ENCODE measurements at places on chromosomes 3 and 15.

DNA sequence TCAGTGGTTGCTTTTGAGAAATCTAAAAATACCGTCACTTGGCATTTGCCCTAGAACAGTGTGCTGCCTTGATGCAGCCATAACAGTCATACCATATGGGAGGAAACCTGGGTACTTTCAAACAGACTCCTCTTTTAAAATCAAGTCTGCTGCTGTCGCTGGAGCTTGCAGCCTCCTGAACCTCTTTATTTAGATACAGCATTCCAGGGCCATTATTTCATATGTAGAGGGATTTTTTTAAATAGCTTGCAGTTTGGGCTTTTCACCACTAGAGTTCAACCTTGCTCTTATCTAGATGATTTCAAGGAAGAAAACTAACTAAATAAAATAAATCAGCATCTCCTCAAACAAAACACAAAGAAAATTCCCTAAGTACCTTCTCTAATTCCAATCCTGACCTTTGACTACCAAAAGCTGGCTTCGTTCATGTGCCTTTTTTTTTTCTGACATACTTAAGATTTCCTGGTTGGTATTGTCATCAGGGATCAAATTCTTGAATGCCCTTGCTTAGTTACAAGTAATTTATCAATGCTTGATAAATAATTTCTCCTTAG is 111.6 kb downstream of the KBTBD8 start:
- no peak for DNase-seq

DNA sequence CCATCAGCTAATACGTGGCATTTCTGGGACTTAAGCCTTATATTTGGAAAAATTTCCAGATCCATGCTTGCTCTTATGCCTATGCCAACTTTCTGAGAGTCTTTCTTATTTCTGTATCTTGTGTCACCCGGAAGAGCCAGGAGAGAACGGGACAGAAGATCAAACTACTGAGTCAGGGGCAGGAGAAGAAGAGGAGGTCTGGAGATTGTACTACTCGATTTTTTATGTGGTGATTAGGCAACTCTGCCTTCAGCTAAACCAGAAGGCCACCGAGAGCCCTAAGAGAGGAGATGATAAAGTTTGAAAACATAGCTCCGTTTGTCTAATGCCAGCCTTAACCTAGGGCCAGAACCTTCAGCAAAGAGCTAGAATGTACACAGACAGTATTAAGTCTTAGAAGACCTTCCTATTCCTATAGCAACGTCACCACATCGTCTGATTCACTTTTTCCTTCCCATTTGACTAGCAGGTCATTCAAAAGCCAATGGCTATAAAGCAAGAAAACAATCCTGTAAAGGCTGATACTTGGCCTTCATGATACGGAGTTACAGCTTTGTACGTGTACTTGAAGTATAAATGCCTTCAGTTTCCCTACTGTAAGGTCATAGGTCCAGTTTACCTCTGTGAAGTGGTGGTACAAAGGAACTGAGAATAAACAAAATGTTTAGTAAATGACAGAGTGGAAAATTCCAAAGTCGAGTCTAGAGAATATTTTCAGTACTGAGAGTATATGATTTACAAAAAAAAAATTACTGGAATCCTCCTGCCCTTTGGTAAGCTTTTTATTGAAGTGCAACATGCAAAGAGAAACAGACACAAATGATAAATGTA is 96.1 kb upstream of the ICE2 start:
- no peak for DNase-seq

DNA sequence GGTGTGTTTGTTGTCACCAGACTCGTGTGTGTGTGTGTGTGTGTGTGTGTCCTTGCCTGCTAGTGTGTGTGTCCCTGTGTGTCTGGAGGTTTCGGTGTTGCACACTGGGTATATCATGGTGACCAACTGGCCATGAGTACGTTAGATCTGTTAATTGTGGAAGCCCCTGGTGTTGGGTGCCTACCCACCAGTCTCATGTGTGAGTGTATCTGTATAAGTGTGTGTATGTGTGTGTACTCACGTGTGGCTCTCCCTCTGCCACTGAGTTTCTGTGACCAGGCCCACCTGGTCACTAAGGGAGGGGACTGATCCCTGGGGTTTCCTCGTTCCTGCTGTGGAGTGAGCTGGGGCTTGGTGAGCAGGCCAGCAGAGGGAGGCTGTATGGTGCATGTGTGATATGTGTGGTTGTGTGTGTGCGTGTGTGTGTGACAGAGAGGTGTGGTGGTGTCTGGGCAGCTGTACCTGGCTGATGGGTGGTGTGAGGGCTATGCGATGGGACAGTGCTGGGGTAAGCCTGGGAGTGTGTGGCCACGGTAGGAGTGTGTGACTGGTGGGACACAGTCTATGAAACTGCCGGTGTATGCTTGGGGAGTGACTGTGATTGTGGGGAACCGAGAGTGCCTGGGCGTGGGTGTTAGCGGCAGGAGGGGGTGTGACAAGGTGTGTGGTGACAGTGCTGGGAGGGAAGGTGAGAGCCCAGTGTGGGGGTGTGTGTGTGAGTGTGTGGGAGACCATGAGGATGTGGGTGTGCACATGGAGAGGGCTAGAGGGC is 1.8 kb downstream of the PRKCD start:
- DNase-seq: peak; percentile 8

DNA sequence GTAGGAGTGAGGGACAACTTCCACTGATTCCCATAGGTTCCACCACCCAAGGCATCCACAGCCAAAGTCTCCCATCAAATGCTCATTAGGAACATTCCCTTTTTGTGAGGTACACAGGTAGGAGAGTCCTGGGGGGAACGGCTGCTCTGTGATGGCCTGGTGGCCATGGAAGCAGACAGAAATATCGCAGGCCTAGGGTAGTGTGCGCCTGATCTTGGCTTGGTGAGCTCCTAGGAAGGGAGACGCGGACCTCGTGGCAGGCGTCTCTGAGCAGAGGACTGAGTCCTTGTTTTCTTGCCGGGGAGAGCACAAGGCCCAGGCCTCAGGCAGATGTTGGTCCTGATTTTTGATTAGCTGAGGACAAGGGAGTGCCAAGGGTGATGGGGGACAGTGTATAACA is 99.5 kb downstream of the SNRPN start:
- no peak for DNase-seq

DNA sequence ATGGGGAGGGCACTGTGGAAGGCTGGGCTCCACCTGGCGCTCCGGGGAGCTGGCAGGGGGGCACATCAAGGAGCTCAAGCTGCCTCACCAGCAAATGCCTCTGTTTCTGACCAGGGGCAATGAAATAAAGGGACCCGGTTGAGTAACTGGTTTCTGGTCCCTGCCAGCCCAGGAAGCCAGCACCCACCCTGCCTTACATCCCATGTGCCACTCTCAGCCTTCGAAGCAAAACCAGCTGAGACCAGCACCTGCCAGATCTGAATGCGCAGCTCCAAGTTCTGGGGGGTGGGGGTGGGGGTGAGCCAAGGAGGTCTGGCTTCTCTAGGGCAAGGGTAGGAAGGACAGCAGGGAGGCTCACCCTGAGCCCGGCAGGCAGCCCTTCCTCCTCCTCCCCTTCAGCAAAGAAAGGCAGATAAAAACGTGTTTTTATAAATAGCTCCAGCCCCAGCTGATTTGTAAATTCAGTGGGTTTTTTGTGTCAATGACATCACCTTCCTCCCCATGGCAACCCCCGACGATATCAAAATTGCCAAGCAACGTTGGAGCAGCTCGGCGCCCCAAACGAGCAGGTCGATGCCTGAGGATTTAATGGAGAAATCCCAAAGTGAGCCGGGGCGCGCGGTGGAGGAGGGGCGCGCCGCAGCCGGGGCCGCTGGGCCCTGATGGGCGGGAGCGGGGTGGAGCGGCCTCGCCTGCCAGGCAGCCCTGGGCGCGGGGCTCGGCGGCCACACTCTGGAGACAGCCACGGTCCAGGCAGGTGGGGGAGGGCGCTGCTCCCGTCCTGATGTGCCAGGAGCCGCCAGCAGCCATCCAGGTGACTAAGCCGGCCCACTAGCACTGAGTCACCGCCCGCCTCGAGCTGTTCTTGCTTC is at the start of gene PAK6:
TSS of gene PAK6 (plus strand) at position 532 of the 872 bp plus-strand sequence. CDS start 25,723 bp downstream, outside the sequence.
- DNase-seq: peak; percentile 20

DNA sequence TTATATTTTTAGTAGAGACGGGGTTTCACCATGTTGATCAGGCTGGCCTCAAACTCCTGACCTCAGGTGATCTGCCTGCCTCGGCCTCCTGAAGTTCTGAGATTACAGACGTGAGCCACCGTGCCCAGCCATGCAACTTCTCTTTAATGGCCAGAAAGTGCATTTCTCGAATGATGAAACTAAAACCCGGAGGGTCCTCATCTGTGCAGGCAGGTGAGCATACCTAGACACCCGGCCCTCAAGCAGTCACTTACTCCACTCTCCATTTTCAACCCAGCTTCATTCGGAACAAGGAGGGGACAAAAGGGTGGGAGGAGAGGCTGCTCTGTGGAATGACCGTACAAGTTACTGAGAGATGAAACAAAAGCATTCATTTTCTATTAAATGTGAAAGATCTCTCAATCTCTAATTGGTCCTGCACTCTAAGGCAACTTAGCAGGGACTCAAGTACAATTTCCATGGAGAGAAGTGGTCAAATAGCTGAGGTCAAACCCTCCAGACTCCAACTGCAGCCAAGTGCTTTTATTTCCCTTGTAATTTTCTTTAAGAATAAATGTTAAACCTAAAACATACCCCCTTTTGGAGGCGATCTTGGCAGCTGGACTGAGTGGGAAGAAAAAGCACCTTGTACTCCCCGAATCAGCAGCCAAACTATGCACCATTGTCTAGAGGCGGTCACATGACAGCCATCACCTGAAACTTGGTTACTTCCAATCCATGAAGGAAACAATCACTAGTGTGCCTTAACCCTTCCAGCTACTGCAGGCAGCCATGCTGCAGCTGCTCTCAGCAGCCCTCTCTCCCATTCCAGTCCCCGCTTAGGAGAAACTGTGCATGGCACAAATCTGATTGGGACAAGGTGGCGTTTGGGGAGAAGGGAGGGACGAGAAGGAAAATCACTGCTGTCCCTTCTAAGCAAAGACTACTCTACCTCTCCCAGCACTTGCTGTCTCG is 62.2 kb downstream of the VGLL4 start:
- DNase-seq: no peak

GRCh38 chr3:186824430-186825139 is 17.9 kb upstream of the ADIPOQ start:
- no peak for DNase-seq

GRCh38 chr3:152200476-152201420 is 68.0 kb upstream of the MBNL1 start:
- no peak for DNase-seq

DNA sequence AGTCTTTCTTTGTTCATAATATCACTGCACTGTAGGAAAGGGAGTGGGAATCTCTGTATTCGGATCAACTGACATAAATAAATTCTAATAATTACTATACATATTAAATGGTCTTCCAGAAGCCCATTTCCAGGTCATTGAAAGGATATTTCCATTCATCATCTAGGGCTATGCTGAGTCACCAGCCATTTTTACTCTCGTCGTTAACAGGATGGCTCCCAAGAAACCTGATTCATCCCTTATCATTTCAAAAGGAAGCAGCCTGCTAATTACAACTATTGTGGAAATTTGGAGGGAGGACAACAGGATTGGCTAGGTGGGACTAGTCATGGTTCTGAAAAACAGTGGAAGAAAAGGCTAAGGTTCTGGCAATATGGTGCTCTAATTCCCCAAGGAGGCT is 13.6 kb downstream of the GMNC start:
- no peak for DNase-seq

DNA sequence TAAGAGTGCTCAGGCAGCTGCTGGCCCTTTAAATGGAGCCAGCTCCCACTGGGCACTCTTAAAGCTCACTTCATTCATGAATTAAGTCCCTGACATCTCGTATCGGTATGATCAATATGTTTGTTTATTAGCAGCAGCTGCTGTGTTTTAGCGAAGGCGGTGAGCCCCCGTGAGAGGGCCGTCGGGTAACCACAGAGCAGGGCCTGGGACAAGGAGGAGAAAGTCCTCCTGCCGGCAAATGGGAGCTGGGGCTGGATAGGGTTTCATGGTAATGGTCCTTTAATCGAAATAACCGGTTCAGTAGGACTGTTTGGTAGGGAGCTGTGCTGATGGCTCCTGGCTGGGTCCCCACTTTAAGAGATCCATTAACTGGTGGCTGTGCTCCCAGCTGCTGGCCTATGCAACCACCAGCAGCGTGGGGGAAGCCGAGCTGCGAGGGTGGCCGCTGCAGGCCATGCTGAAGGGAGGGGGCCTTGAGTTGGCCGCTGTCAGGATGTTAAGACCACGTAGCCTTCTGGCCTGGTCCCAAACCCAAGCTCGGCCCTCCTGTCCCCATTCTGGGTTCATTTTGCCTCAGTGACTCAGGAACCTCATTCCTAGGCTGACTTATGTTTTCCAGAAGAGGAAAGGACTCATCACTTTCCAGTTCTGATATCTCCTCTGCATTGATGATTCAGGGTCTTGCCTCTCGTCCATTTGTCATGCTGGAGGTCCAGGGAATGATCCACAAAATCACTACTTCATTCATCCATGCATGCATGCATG is 67.6 kb upstream of the NTRK3 start:
- no peak for DNase-seq

GRCh38 chr3:156747046-156747445 is 72.7 kb downstream of the TIPARP start:
- DNase-seq: no peak
